ENCODE measurements at places on chromosomes 16 and 17.

- DNase-seq: no peak
These were observed 13.5 kb downstream of the ACTG1 start for GRCh38 chr17:81498953-81499600.

DNA sequence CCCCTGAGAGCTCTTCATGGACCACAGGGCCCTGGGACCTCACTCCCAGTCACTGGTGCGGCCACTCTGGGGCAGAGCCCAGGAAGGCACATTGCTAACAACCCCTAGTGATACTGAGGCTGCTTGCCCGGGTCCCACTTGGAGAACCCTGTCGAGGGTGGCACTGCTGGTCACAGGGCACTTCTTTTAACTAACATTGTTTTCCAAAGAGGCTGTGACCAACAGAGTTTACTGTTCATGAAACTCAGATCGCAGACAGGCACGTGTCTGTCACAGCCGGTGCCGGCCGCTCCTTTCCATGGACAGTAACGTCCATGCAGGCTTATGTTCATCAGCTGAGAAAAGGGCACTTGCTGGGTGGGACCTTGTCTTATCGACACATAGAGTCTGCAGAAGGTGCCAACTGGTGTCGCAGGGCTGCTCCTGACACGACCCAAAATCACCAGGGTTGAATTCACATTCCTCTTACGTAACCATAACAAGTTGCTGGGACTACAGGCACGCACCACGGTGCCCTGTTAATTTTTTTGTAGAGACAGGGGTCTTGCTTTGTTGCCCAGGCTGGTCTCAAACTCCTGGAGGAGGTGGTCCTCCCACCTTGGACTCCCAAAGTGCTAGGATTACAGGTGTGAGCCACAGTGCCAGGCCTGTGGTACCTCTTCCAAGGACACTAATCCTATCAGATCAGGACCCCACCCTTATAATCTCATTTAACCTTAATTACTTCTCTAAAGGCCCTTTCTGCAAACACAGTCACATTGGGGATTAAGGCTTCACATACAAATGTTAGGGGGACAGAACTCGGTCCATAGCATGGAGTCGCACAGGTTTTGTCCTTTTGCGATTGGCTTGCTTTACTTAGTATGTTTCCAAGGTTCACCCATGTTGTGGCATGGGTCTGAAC is 1.2 kb upstream of the ZC3H18 start:
- no peak for DNase-seq

GRCh38 chr16:4270595-4270994 is 2.2 kb downstream of the TFAP4 start:
- DNase-seq: no peak

GRCh38 chr16:56800355-56800754 is 64.7 kb upstream of the SLC12A3 start:
- no peak for DNase-seq

GRCh38 chr16:2039274-2040031 is 8.2 kb downstream of the NTHL1 start:
- no peak for DNase-seq

GRCh38 chr17:8818047-8818446 is 18.9 kb upstream of the MFSD6L start:
- no peak for DNase-seq

GRCh38 chr17:44906010-44906646 is 6.9 kb upstream of the EFTUD2 start:
- no peak for DNase-seq

DNA sequence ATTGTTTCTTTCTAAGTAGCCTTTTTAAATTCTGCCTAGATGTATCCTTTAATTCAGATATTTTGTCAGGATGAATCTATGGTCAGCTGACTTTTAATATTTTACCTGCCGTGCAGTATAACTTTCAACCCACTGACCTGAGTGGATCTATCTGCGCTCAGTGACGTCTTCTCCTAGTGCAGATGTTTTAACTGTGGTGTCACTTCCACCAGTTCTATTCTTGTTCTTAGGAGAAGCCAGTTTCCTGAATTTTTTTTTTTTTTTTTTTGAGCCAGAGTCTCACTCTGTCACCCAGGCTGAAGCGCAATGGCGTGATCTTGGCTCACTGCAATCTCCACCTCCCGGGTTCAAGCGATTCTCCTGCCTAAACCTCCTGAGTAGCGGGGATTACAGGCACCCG is 5.0 kb upstream of the TM4SF5 start:
- DNase-seq: no peak

GRCh38 chr17:50977487-50978159 is 111.5 kb upstream of the TOB1 start:
- DNase-seq: no peak

DNA sequence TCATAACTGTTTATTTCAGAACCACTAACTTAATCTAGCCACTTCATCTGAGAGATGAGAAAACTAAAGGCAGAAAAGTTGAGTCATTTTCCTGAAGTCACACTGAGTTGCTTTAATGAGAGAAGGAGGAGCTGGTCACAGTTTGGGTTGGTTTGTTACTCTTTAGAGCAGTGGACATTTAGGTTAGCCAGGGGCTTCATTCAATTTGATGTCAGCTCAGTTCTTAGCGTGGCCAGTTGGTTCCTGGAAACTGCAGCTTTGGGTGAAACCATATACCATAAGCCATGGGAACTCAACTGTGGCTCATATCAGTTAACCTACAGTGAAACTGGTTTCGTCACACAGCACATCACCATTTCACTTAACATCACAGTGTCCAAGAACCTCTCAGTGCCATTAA is 59.2 kb upstream of the ADORA2B start:
- no peak for DNase-seq

- no peak for DNase-seq
These were observed at the start of gene ZFHX3 for GRCh38 chr16:73047536-73048291. TSS of gene ZFHX3 (minus strand) at chr16:73048128. CDS start at chr16:72960145, 87,983 bp downstream.

DNA sequence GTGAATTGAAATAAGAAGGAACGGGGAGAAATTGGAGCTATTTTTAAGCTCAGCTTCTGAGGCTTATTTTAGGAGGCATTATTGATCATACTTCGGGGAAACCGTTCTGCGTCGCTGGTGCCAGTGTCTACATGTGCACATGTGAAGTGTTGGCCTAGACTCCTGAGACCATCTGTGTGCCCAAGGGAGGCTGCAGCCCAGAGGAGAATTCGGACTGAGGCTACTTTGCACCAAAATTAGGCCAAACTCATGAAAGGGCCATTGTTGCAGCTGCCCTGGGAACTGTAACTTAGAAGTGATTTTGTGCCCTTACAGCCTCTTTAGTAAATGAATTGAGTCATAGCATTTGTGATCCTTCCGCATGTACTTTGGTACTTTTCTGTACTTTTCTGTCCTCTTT is 102.0 kb upstream of the NOL11 start:
- no peak for DNase-seq

DNA sequence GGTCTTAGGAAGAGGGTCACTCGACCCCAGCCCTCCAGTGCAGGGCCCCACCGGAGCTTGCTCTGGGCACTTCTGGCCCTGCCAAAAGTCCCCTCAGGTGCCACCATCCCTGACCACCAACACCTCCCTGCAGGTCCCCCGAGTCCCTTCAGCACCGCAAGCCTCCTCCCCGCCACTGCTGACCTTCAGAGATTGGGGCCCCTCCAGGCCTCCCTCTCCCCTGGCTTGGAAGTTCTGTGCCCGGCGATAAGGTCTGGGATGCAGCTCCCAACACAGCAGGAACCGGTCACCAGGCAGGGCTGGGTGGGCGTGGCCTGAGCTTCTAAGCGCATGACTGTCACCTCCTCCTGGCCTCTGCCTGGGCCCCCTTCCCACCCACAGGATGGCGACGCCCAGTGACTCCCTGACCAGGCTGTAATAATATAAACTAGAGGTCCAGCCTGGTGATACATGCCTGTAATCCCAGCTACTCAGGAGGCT is 11.2 kb downstream of the PIEZO1 start:
- no peak for DNase-seq

DNA sequence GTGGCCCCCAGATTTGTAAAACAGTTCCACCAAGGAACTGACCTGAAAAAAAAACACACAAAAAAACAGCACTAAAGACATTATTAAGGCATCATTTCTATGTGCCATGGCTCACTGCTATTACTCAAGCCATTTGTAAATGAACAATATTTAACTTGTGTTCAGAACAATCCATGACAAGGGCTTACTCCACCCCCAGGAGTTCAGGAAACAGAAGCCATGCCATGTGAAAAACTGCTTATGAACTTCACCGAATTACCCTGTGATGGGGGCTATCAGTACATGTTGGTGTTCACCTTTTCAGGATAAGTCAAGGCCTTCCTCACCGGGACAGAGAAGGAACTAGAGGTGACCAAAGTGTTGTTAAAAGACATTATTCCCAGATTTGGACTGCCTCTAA is 19.2 kb downstream of the ACSM1 start:
- DNase-seq: no peak

GRCh38 chr16:82459580-82460256 is 167.1 kb upstream of the CDH13 start:
- DNase-seq: no peak

GRCh38 chr17:61385577-61386236 is 13.9 kb upstream of the TBX2 start:
- DNase-seq: no peak

DNA sequence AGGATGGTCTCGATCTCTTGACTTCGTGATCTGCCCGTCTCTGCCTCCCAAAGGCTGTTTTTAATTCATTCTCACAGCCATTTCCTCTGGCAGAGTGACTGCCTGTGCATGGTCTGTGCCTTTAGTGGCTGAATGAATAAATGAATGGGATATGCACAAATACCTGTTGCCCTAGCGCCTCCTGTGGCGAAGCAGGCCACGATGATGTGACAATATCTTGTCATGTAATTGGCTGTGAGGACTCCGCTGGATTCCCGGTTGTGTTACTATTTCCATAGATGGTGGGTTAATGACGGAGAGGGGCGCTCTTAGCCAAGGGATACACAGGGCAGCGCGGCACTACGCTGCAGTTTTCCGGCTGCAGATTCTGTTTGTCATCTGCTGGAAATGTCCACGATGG is 26.8 kb upstream of the ENDOV start:
- no peak for DNase-seq

- DNase-seq: no peak
These were observed 37.8 kb downstream of the YPEL2 start for GRCh38 chr17:59369031-59369975.

- no peak for DNase-seq
These were observed 79.5 kb upstream of the GNG13 start for GRCh38 chr16:879986-880385.

- DNase-seq: no peak
These were observed 49.7 kb downstream of the MARF1 start for GRCh38 chr16:15593235-15593634.

DNA sequence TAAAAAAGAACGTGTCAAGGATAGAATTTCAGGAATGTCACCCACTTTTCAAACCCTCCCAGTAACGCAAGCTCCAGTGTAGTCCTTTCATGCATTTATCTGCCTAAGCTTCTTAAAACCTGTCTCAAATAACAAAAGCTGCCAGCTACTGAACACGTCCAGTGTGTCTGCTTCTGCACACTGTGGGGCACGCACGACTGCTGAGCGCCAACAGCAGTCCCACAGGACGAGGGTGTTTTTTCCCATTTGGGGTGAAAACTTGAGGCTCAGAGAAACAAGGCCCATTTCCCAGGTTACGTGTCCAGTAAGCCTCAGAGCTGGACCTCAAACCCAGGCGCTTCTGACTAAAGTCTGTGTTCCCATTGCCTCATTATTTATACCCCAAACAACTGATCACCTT is 17.2 kb downstream of the NTAN1 start:
- DNase-seq: no peak

GRCh38 chr16:85715169-85716021 is 26.6 kb upstream of the GINS2 start:
- DNase-seq: no peak

DNA sequence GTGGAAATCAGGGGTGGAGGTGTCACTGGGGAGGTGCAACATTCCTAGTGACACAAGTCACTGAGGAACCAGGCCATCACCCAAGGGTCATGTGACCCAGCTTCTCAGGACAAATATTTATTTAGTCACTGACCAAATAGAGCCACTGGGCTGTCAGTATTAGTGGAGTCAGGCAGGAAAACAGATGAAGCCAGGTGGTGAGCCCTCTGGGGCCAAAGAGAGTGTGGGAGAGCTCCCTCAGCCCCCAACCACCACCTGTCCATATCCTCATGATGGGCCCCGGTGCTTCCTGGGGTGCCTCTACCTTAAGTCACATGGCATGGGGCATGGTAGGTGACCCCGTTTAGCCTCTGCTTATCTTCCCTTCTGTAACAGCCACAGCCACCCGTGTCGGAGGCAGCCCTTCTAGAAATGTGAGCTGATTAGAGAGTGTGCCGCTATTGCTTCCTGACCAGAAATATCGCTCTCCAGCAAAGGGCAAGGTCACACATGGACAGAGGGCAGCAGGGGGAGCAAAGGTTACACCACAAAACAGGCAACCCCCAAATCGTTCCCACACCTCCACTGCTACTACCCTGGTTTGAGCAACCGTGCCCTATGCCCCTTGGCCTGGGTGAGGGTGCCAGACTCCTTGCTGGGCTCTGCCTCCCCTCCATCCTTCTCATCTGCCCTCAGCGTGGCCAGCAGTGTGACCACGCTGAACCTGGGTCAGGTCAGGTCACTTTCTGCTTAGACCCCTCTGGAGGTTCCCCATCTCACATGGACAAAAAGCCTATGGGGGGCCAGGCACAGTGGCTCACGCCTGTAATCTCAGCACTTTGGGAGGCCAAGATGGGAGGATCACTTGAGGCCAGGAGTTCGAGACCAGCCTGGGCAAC is 8.6 kb upstream of the AKTIP start:
- DNase-seq: no peak

DNA sequence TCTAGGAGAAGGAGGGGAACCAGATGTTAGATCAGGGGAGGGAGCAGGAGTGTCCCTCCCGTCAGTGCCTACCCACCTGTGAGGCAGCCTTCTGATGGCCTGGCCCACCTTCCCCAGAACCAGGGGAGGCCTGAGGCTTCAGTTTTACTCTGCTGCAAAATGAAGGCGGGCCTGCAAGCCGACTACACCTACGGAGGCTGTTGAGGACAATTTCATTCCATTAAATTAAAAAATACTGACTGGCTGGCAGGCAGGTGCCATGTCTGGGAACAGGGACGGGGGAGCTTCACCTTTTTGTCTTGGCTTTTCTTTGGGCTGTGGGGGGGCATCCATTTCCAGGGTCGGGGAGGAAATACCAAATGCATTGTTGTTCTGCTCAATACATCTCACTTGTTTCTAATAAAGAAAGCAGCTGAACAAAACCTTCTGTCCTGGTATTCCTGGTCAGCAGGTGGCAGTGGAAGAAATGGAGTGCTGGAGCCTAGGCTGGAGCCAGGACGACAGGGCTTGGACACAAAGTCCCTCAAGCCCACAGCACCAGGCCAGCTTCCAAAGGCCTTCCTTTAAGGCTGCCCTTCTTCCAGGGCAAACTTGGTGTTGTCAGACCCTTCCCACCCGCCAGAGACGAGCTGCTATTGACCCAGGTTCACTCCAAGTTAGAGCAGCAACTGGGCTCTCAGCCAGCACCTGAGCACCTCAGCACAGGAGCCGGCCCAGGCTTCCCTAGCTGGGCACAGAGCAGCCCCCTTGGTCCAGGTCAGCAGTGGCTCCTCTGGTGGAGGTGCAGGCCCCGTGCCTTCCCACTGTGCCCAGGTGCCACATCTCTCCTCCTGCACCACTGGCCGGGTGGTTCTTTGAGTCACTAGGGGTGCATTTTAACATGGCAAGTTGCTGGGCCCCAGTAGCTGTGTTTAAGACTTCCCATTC is 23.5 kb downstream of the PLCD3 start:
- no peak for DNase-seq

GRCh38 chr16:86300746-86301481 is 209.4 kb upstream of the FOXF1 start:
- no peak for DNase-seq

- DNase-seq: no peak
These were observed 12.0 kb upstream of the CDYL2 start for GRCh38 chr16:80816356-80816755.

GRCh38 chr17:18139949-18140348 is 31.4 kb downstream of the MYO15A start:
- DNase-seq: no peak
